ENCODE measurements at places on chromosomes 4 and X. TPM values are rescaled to one million over a fixed set of nuclear protein-coding genes. Genes with fewer than 3 reads are reported as not detected.

Gene ATP7A
- 8.8 TPM for total RNA-seq

Gene PLP1
- 2.6 TPM for total RNA-seq

Gene CT83
- total RNA-seq: not detected

Gene DCAF12L2
- total RNA-seq: not detected

Gene SUPT20HL2
- not detected for total RNA-seq

Gene PAGE5
- not detected for total RNA-seq

Gene MTMR8
- 13.0 TPM for total RNA-seq

Gene WDR17
- 1.7 TPM for total RNA-seq

Gene SPANXC
- not detected for total RNA-seq

Gene MAGEE2
- total RNA-seq: not detected

Gene TEC
- 8.1 TPM for total RNA-seq

GRCh38 chr4:1850276-1850675 lies 5.7 kb downstream of the LETM1 start:
- DNase-seq: no peak

DNA sequence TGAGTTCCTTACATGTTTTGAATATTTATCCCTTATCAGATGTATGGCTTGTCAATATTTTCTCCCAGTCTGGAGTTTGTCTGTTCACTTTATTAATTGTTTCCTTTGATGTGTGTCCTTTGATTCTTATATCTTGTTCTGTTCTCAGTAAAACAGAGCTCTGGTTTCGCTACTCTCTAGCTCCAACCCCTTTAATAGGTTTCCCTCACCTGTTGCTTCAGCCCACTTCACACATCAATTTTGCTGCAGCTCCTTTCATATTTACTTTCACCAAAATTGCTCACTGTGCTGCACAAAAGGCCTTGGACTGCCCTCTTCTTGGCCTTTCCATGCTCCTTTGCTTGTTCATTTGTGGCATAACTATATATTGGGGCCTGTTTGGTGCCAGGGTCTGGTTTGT lies 85.1 kb downstream of the CFAP299 start:
- no peak for DNase-seq

DNA sequence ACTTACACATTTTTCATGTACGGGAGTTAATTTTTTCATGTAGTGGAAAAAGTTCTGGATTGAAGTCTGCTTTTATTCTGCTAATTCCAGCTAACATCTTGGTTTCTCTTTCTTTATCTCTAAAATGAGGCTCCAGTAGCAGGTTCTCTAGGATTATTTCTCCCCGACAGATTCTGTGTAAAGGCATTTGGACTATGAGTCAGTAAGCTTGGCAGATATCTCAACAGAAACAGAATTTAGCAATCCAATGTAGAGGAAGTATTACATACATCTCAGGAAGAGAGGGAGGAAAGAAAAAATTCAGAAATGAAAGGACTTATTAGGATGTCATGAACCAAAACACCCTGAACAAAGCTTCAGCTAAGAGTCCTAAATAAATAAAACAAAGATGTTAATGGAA lies 1682.3 kb upstream of the TENM3 start:
- no peak for DNase-seq

- no peak for DNase-seq
Observed at GRCh38 chrX:37812110-37812509, 32.3 kb downstream of the CYBB start.

DNA sequence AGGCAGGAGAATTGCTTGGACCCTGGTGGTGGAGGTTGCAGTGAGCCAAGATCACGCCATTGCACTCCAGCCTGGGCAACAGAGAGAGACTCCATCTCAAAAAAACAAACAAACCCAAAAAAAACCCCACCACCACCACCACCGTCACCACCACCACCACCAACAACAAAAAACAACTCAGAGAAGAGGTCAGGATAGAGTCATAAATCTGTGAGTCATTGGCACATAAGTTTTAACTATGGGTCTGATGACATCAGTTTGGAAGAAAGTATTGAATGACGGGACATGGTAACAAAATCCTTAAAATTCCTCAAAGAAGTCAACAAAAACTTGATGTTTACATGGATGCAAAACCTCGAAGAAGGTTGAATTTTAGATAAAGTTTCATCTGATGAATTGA lies 288.0 kb upstream of the SFRP2 start:
- DNase-seq: no peak

DNA sequence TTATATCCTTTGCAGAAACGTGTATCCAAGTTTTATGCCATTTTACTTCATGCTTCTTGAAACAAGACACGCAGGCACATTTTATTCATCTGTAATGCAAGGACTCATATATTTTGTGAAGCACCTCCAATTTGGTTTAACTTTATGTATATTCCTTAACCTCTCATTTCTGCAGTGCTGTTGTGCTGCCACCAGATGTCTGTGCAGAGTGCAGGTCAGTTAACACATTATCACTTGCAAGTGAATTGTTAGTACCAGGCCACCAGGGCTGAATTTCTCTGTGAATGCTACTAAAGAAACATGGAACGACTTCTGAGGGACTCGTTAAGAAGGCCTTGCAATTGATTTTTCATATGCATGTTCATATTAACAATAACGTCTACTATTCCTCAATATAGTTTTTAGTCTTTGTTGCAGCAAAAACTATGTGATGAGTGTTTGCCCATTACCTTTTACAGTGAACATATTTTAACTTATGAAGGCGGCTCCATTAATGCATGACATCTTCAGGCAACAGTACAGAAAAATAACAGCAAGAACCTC lies 770.3 kb downstream of the NLGN4X start:
- DNase-seq: no peak

DNA sequence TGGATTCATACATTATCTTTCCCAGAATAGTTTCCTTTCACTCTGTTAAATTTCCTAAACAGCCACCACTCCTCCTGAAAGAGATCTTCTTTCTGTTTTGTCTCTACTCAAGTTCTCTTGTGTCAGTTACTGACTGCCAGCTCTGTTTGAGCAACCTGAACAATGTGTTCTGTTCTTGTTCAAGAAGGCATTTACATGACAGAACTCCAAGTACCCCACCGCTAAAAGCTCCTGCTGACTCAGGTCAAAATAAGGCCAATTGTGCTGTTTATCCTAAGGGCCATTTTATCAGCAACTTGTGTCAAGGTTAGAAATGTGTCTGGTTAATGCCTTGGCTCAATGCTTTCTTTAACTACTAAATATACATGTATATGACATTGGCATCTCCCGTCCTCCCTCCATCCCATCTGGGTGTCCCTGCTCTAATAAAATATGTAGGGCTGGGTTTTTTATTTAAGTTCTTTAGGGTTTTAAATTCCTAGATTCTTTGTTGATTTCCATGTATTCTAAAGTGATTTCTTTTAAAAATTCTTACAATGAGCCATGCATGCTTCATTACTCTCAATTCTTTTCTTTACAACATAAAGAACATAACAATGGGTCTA lies 144.3 kb upstream of the PAQR3 start:
- no peak for DNase-seq

DNA sequence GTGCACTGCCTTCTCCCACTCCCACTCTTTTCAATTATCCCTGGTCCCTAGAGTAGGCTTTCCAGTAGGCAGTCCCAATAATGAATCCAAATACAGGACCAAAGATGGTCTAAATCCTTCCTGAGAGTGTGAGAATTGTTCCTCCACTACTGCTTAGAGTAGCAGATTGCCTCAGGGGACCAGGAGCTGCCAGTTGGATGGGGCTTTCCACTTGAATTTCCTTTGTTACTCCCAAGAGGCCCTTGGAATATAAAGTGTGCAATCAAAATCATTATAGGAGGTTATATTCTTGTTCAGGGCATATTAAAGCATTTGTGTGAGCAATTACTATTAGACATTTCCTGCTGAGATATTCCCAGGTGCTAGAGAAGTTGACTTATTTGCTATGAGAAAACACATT lies 156.6 kb upstream of the TLL1 start:
- no peak for DNase-seq

DNA sequence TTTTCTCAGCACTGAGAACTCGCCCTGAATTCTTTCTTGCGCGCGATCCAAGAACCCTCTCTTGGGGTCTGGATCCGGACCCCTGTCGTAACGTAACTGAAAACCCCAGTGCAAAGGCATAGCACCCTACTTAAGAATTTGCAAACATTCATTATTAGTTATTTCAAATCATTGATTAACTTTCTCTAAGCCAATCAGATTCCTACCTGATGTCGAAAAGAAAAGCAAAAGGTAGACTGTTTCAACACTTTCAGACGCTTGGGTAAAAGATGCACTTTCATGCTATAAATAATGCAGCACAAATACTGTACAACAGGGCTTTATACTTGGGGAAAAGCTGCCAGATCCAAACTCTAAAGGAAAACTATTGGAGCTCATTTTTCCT lies 817 bp upstream of the WDR19 start:
- no peak for DNase-seq

GRCh38 chr4:149706942-149707341 lies 108.7 kb downstream of the IQCM start:
- DNase-seq: no peak

DNA sequence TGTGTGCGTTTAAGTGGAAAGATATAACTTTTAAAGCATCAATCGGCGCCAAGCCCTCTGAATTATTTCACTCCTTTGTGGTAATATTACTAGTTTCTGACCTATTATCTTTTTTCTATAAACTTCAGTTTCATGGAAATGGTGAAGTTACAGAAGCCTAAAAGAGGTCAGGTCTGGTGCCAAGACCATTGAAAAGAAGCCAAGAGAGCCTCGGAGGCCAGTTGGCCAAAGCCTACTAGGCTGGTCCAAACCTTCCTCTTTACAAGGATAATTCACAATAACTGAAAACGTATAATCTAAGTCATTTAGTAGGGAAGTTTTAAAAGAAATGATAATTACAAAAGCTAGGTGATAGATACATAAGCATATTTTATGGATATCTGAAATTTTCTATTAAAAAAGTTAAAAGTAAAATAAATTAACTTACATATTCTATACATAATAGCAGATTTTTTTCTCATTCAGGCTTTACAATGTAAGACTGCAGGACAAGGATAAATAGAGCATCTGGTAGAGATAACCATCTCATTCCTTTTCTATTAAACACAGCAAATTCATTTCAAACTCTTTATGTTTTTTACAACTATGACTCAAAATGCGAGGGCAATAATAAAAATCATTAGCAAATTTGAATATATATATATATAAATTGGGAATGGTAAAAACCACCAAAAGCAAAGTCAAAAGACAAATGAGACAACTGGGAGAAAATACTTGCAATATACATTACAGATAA lies 49.2 kb downstream of the WDFY3 start:
- DNase-seq: no peak

DNA sequence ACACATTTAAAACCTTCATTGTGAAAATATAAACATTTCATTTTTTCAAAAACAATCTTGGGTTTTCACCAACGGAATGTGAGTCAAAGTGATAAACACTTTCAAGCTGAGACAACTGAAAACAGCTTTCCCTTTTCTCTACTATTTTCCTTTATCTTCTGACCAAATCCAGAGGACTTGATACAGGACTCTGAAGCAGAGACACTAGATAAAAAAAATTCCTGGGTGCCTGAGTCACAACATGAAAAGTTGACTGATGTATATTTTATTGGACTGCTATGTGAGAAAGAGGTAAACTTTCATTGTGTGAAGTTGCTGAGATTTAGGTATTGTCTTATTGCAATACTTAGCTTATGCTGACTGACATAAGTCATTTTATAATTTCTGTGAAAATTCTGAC lies 411.2 kb downstream of the SPOCK3 start:
- no peak for DNase-seq

DNA sequence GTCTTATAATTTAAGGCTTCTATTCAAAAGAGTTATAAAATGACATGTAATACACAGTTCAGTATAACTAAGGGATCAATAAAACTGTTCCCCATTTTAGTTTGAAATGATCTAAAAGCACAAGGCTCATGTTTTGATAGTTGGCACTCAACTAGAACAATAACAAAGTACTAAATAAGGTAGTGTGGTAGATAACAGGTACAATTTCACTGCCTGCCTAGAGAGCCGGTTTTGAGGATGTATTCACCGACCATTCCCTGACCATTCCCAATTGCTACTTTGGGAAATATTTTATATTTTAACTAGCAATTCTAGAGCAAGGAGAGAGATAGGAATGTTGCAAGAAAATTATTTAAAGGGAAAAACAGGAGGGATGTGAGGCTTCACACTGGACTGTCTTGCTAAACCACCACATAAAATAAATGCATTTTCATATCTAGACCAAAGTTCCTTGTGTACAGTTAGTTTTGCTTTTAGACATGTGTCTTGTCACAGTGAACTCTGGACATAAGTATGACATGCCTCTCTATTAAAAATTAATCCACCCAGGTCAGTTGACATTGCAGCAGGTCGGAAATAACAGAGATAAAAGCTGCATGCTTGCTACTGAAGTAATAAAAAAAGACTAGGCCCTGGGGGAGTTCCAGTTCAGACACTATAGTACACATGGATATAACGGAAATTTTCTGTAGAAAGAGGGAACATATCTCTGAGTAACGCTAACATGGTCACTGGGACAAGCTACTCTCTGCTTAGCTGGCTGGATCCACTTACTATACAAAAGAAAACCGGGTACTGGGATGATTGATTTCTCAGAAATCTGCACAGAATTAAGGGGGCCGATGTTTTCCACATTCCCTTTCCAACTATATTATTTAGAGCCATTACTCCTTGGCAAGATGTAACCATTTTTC lies 56.3 kb upstream of the NAP1L5 start:
- DNase-seq: no peak

DNA sequence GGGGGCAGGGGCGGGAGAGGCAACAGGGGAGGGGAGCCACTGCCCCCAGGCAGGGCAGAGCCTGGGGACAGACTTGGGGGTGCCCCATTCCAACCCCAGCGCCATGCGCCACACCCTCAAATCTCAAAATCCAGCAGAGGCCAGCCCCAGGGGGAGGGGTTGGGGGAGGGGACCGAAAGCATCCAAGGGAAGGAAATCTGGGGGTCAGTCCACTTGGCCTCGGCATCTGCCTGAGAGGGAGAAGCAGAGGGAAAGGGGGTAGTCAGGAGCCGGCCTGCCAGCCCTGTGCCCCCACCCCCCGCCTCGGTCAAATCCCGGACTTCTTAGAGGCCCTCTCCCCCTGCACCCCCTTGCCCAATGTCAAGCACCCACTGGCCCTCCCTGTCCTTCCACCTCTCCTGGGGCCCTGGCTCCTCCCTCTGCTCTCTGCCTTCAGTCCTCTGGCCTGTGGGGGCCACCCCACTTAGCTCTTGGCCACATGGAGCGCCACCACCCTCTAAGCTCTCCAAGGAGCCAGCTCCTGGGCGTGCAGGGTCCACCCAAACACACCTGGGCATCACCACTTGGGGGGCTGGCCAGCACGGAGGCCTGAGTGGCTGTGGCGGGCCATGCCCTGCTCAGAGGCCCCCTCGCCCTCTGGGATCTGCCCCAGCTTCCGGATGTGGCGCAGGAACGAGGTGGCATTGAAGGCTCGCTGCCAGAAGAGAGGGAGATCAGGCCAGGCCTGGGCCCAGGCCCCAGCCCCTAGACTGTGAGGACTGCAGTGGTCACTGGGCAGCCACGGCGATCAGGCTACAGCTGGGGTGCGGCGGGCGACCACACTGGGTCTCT lies 3.5 kb downstream of the PNCK start:
- peak; percentile 38 for DNase-seq

- no peak for DNase-seq
Observed at GRCh38 chr4:9875516-9875915, 94.1 kb downstream of the DRD5 start.

Data from Peyer's patch (tissue), 4 donors.